GM23338 (cell line): ENCODE measurements at places on chromosomes 6 and 20. TPM values are rescaled to one million over a fixed set of nuclear protein-coding genes. Genes with fewer than 3 reads are reported as not detected.

The LHFPL5 gene
- not detected in 2 replicates for polyA plus RNA-seq

The SLC17A2 gene
- not detected in 2 replicates for polyA plus RNA-seq

The ID4 gene
- polyA plus RNA-seq, result 3.7 and 7.5 TPM in 2 replicates

- no peak for DNase-seq
Measured at GRCh38 chr6:14165091-14165490, 47.5 kb downstream of the CD83 start.

The FAM83B gene
- 0.66 and 1.4 TPM in 2 replicates for polyA plus RNA-seq

GRCh38 chr6:110421749-110422443 is 6.5 kb upstream of the DDO start:
- DNase-seq, result no peak

DNA sequence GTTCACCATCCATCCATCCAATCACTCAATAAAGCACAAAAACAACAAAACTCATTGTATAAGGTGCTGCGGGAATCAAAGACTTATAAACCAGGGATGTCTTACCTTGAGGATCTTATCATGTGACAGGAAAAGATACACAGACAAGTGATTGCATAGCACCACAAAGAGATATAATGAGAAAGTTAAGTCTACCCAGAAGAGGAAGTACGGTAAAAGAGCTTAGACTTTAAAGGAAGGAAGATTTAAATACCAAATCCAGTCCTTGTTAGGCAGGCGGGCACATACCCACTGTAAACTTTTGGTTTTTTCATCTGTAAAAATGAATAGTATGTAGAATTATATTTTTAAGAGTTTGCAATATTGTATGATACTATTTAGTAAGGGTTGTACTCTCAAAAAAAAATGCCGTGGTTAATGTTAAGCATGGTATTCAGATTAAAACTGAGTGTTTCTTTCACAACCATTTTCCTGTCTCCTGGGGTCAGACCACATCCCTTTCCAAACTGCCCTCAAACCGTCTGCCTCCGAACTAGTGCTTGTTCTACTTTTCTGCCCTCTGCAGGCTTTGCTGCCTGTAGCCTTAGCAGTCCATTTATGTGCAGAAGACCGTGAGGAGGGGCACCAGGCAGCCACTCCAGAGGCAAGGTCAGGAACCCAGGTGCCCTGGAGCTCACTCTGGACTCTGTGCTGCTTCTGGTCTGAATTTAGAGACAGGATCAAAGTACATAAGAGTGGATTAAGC is 179.5 kb upstream of the SYNDIG1 start:
- peak; percentile 33 for DNase-seq

The LY6G6F gene
- not detected in 2 replicates for polyA plus RNA-seq

The PIGU gene
- polyA plus RNA-seq, result 22.4 and 24.3 TPM in 2 replicates

- no peak for DNase-seq
Measured at GRCh38 chr6:165575158-165575549, 87.9 kb downstream of the PDE10A start.

GRCh38 chr20:51139891-51140290 is 117.0 kb upstream of the KCNG1 start:
- DNase-seq, result no peak

DNA sequence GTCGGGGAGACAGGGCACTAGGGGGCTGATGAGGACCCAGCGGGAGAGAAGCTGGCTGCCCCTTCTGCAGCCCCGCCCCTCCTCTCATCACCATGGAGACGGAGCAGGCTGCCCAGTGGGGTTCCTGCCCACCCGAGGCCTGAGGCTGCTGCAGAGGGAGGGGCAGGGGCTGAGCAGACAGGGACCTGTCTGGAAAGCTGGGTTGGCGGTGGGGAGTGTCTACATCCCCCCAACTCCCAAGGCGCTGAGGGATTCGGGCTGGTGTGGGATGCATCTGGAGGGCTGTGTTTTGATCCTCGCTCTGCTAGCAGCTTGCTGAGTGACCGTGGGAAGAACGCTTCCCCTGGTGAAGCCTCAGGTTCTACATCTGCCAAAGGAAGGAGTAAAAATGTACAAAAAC is 1.2 kb upstream of the BPI start:
- DNase-seq, result peak; percentile 21

DNA sequence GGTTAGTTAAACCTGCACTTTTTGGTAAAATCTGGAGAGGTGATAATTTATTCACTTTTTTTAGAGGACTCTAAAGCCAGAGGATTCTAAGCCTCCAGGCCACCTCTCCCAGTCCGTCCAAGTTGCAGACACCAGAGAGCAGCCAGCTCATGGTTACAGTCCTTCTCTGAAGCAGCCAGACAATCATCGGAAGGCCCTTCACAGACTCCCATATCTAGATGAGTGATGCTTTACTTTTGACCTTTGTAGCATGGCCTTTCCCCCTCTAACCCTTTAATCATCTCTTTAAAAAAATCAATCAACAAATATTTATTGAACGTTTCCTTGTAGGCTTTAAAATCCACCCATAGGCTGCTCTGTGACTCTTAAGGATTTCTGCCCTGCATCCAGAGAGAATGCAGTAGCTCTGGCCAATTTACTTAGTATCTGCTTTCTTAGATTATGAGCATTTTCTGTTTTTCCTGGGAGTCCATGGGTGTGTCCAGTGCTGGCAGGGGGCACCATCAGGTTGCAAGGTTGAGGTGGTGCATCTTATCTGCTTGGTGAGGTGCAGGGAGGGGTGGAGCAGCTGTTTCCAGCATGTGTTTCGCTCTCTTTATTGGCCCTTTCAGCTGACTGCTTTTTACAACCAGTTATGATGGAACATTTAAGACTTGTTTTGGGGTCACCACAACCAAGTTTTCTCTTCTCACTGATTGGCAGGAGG is 58.6 kb downstream of the JARID2 start:
- no peak for DNase-seq

The SLC13A3 gene
- 7.2 and 9.1 TPM in 2 replicates for polyA plus RNA-seq

The IL17F gene
- polyA plus RNA-seq, result 0.35 TPM in 1 of 2 replicates, not detected in the other

GRCh38 chr6:71392276-71392675 is 103.7 kb downstream of the OGFRL1 start:
- DNase-seq, result no peak

The ZFP64 gene
- 8.8 and 9.6 TPM in 2 replicates for polyA plus RNA-seq

The DDO gene
- not detected in 2 replicates for polyA plus RNA-seq

GRCh38 chr20:50041246-50041873 is 58.6 kb downstream of the SNAI1 start:
- no peak for DNase-seq

The MATN4 gene
- 3.3 and 4.0 TPM in 2 replicates for polyA plus RNA-seq

DNA sequence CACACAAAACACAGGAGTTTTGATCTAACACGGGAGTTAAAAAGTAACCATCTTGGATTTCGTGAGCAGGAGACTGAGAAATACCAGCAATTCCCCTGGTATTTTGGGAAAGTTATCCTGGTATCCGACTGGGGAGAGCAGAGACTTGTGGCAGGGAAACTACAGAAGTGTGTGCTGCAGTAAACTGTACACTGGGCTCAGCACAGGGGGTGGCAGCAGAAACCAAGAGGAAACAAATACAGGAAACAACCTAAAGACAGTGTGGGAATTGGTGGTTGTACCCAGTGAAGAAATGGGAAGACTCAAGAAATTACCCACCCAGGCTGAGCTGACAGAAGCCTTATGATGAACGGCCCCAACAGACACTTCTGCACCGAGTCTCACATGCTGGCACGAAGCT is 109.8 kb downstream of the CHD6 start:
- no peak for DNase-seq

The VNN1 gene
- polyA plus RNA-seq, result not detected in 2 replicates

GRCh38 chr6:53691252-53691651 is 25.7 kb upstream of the KLHL31 start:
- DNase-seq, result no peak
